ENCODE measurements at places on chromosomes 6 and 20.

GRCh38 chr6:6968731-6969552 lies 138.8 kb upstream of the RREB1 start:
- DNase-seq, result no peak

GRCh38 chr20:50014570-50015562 lies 32.1 kb downstream of the SNAI1 start:
- DNase-seq, result no peak

DNA sequence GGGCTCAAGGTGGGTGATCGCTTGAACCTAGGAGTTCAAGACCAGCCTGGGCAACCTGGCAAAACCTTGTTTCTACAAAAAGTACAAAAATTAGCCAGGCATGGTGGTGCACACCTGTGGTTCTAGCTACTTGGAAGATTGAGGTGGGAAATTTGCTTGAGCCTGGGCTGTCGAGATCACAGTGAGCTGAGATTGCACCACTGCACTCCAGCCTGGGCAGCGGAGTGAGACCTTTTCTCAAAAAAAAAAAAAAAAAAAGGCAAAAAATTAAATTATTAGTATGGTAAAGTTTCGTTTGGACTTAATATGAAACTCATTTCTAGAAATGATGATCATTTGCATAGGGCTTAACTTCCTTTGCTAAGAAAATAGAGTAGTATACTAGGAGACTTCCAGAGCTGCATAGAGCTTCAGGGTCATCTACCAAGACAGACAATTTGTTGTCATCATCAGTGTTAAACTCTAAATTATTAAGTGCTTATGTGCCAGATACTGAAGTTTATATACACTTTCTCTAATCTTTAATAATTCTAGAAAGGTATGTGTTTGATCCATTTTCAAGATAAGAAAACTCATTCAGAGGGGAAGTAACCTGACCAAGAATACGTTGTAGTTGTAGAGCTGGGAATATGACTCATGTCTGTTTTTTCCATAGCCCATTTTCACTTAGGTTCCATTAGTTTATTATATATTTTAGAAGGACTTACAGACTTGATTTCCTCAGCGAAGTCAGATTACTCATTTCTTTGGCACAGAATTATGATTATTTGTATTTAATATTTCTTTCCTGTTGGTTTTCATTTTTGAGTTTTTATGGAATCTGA lies 84.5 kb downstream of the SLC16A10 start:
- DNase-seq, result no peak

- no peak for DNase-seq
Observed at GRCh38 chr6:156689656-156690055, 87.5 kb upstream of the ARID1B start.

DNA sequence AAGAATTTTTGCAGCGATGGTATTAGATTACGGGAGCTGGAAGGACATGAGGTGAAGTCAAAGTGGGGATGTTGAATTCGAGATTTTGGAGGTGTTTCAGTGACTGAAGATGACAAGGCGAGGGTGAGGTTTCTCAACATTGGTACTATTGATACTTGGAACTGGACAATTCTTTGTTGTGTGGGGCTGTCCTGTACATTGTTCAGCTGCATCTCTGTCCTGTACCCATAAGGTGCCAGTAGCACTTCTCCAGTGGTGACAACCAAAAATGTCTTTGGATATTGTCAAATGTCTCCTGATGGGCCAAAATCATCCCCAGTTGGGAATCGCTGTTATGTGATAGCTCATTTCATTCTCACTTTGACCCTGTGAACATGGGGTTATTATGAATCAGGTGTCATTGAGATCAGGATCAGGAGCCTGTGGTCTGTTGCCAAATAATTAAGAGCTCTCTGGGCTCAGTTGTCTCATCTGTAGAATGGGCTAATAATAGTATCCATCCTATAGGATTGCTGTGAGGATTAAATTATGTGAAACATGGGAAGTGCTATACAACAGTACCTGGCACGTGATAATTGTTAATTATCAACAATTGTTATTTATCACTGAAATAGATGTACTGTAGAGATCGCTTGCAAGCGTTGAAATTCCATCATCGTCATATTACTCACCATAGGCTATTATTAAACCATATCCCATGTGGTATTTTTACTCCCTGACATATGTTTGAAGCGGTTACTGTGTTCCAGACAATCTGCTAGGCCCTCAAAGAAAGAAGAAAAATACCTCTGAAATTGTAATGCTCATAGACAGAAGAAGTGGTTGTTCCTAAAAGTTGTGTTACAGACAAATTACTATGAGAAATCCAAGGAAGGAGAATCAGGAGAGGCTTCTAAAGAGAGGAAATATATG lies 48.5 kb upstream of the TTPAL start:
- DNase-seq, result no peak

DNA sequence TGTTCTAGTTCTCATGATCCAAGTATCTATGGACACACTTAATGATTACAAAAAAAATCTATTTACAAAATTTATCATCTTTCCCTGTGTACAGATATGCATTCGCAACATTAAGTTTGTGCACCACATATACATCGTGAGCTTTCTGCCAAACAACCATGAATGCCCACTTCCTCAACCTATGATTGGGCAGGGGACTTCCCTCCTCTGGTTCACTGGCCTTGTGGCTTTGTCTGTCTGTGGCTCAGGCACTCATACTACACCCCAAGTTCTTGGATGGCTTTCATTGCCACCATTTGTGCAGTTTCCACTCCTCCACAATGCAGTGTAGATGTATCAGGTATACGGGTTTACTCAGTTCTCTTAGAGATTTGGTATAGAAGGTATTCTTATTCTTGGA lies 74.9 kb downstream of the HS3ST5 start:
- DNase-seq, result no peak

DNA sequence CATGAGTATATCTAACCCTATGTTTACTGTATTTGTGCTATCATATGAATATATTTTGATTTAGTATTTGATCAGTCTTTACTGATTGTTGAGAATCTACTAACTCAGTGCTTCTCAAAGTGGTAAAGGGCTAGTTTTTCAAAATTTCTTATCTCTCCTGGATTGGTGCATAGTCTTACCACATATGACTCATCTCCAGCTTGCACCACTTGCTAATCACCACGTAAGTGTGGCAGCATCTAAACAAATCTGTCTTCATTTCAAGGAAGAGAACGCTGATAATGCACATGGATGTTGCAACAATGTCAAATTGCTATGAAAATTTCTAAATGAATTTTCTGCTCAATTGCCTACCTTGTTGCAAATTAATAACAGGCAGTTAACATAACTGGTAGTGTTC lies 299.5 kb downstream of the PAX1 start:
- DNase-seq, result no peak

DNA sequence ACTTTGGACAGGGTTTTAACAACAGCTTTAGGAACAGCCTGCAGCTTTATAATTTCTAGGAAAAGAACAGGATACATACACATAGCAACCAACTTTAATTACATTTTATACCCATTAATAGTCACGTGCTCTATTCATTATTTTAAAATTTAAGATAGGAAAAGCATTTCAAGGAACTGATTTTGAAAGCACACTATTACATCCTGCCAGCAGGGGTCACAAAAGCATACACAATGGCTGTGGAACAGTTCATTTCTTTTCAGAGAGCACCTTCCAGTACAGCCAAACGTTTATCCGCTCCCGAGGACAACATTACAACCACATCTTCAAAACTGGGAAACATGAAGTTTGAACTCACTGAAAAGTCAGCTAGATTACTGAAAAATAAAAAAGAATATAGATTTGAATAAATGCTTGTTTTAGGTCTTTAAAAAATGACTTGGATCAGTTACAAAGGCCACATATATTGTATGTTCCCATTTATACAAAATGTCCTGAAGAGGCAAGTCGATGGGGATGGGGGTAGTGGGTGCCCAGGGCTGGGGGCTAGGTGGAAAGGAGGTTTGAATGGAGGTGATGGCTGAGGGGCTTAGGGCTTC lies 104.6 kb upstream of the EXOC2 start:
- peak; percentile 52 for DNase-seq

GRCh38 chr6:16033214-16033613 lies 95.7 kb upstream of the MYLIP start:
- no peak for DNase-seq

DNA sequence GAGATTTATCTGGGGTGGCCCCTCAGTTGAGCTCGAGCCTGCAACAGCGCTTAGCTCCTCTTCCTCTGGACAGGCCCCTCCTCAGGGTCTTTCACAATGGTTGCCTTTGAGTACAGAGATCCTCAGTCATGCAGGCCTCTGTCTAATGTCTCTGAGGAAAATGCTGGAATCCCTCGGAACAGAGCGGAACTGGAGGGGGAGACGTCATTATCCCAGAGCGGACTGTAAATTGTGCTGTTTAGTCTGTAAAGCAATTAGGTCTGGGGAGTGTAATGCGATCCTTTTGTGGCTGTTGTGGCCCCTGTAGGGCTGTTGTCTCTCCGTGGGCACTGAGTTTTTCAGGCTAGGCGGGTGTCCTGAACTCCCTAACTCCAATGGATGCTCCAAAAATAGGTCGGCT lies 15.0 kb upstream of the DAAM2 start:
- DNase-seq, result no peak

GRCh38 chr6:106748547-106749207 lies 119.3 kb downstream of the QRSL1 start:
- DNase-seq, result no peak

DNA sequence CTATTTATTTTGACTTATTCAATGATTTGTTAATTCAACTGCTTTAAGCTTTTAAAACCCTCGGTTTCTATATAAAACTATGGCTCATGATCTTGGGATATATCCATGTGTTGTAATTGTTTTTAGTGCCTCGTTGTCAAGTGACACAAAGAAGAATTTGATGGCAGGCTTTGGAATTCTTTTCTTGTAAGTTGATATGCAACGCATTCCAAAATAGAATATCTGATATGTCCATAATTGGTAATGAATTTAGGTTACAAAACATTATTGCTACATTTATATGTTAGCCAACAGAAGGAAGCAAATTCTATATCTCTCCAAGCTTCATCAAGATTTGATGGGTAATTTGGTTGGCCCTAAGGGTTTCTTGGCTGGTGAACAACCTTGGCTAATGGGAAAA lies 220.4 kb upstream of the RIMS1 start:
- DNase-seq, result no peak

DNA sequence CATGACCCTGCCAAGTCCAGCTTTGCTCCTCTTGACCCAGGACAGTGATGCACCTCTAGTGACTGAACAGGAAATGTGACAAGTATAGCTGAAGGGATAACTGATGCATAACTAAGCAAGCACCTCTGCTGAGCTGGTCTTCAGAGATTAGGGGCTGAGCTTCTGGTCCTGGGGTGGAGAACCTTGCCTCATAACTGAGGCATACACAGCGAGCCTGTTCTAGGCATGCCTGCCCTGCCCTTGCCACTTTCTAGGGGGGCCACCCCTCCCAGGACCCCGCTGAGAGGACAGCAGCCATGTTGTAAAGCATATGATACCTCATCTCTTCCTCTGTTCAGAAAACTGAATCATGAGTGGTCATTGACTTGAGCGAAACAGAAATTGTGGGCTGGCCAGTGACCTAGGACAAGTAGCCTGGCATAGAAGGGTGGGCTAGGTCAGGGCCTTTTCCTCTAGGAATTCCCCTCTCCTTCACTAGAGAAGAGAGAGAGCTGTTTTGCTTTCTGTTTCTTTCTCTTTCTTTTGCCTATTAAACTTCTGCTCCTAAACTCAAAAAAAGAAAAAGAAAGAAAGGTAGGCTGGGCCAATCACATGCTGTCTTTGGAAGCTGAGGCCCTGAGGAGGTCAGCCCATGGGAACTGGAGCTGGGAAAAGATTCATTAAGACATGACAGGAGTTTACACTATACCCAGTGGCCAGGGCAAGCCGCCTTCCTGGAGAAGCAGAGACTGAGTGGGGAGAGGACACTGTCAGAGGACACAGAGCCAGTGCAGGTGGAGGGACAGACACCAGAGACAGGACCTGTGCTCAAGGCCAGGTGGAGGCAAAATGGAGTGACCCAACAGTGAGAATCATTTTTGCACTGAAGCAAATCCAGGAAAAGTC lies 23.1 kb downstream of the ALDH5A1 start:
- DNase-seq, result no peak

- DNase-seq, result no peak
Observed at GRCh38 chr20:3082306-3082951, 2.1 kb downstream of the AVP start.

DNA sequence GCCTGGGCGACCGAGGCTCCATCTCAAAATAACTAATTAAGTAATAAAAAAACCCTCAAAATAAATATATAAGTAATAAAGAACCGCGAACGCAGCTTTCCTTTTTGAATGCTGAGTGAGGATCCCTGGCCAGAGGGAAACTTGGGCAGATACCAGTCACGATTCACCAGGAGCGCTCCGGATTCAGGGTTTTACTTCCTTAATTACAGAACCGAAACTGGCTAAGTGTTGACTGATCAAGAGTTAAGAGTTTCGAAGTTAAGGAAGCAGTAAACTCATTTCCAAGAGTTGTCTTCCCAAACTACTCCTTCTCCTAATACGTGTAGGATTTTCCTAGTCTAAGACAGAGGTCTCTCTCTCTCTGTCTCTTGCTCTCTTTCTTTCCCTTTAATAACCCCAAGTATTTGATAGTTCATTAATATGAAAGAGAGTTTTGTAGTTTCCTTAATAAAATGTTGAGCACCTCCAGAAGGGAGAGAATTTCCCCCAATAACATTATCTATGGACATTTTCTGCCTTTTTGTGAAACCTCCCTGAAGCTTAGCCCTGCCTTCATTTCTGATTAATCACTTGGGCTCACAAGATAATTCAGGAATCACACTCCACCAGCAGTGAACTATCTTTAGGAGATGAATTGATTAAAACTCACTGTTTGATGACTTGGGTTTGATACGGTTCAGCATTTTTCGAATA lies 61.4 kb upstream of the ZNF217 start:
- peak; percentile 35 for DNase-seq

- DNase-seq, result no peak
Observed at GRCh38 chr20:49540232-49540620, 27.7 kb downstream of the PTGIS start.

- DNase-seq, result no peak
Observed at GRCh38 chr6:5763407-5763806, 243.3 kb downstream of the NRN1 start.

- DNase-seq, result no peak
Observed at GRCh38 chr6:46191961-46192360, 21.2 kb upstream of the ENPP5 start.

DNA sequence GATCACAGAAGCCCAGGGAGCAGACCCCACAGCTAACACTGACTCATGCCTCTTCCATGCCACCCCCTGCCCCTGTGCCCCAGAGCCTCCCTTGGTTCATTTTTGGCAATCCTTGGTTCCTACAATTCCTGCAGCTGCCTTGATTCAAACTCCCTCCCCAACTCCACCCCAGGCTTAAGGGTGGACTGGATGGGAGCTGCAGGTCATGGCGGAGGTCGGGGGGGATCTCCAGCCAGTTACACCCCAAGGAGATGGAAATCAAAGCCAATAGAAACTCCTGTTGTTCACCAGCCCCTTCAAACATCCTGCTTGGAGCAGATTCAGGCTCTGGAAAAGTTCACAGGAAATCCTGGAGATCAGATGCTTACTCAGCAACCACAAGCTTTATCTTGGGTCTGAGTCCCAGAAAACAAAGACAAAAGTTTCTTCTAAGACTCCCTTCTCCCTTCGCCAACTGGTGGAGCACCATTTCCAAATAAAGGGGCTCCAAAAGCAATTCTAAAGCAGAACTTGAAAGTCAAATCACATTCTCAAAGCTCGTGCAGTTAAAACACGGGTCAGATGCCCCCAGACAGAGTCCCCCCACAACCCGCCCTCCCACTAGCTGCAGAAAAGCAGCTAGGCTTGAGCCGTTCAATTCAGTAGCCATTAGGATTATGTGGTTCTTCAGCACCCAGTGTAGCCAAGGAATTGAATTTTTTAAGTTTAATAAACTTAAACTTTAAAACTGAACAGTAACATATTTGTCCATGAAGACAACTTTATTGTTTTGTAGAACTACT lies 149.5 kb downstream of the ANKRD60 start:
- DNase-seq, result peak; percentile 19

- no peak for DNase-seq
Observed at GRCh38 chr6:167477688-167478087, 152.8 kb downstream of the TTLL2 start.

Measured in left lobe of liver (tissue), 2 donors.